Epithelial cell of proximal tubule (primary cell): ENCODE measurements at places on chromosomes 1 and 21. TPM values are rescaled to one million over a fixed set of nuclear protein-coding genes. Genes with fewer than 3 reads are reported as not detected.

Gene CD5L
- total RNA-seq = not detected in 2 replicates

Gene YRDC
- total RNA-seq = 31.4 and 61.1 TPM in 2 replicates

Gene UBE2U
- total RNA-seq = not detected in 2 replicates

GRCh38 chr1:168148916-168149315, 12.2 kb upstream of the GPR161 start:
- no peak for DNase-seq

GRCh38 chr1:24934310-24935195, 4.5 kb upstream of the RUNX3 start:
- DNase-seq = no peak

GRCh38 chr1:40793617-40794016, 10.0 kb downstream of the KCNQ4 start:
- no peak for DNase-seq

- DNase-seq = no peak
Measured at GRCh38 chr1:196976278-196976677, 1.1 kb upstream of the CFHR5 start.

DNA sequence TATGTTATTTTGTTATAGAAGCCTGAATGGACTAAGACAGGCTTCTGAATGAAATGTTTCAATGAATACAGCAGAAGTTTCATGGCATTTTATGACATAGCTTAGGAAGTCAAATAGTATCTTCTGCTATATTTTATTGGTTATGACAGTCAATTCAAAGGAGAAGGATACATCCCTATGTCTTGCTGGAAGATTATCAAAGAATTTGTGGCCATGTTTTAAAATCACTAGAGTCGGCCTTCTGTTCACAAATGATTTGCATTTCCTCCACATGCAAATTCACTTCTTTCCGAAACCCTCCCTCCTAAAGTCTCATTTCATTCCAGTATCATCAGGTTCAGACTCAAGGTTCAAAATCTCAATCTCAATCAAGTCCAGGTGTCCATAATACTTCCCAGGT, 679.2 kb upstream of the ADAMTS5 start:
- DNase-seq = no peak

DNA sequence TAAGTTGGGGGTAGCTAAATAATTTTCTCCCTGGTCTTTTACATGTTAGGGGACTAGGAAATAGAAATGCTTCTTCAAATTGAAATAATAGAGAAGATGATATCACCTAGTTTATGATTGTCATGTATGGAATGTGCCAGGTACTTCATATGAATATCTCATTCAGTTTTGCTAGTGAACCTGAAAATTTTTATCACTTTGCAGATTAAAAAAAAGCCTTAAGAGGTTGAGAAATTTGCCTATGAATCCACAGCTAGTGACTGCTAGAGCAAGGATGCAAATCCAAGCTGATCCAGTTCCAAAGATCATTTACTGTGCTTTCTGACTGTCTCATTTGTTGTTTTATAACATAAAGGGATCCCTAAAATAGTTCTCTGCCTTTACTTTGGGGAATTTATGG, 24.7 kb downstream of the RNF2 start:
- DNase-seq = no peak

DNA sequence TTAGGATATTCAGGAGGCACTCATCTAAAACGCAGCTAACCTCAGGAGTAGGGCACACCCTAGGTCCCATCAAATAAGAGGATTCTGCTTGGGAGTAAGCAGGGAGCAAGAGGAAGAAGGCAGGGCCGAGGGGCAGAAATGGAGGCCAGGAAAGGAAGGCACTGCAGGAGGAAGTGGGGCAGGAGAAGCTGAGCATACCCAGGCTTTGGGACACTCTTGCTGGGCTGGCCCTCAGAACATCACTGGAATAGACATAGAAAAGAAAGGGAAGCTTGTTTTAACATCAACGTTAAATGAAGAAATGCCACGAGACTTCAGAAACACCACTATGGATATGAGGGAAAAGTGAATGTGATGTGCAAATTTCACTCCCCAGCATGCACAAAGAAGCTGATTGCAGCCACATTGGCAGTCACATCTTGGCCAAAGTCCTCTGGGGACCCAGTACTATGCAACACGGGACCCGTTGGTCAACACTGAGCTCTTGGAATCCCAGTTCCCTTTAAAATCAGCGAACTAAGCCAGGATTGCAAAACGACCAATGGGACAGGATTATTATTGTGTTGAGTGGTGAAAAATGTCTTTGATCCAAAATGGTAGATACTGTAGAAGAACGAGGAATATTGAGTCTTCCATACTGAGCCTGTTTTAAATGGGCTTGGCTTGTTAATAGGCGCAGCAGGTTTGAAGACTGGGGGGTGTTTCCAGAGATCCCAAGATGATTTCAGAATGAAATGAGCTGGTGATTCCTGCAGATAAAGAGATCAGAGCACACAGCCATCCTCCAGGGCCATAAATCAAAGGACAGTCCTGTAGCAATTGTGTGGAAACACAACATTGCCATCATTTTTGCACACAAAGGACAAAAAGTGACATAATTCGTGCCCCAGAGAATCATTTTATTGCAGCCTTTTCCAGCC, 152.4 kb downstream of the TOMM20 start:
- DNase-seq = no peak

GRCh38 chr1:82795508-82796149, 994.9 kb downstream of the ADGRL2 start:
- no peak for DNase-seq

GRCh38 chr1:30868833-30869435, 39.6 kb downstream of the SDC3 start:
- DNase-seq = no peak

GRCh38 chr21:42081931-42082381, 10.8 kb downstream of the UMODL1 start:
- DNase-seq = no peak

DNA sequence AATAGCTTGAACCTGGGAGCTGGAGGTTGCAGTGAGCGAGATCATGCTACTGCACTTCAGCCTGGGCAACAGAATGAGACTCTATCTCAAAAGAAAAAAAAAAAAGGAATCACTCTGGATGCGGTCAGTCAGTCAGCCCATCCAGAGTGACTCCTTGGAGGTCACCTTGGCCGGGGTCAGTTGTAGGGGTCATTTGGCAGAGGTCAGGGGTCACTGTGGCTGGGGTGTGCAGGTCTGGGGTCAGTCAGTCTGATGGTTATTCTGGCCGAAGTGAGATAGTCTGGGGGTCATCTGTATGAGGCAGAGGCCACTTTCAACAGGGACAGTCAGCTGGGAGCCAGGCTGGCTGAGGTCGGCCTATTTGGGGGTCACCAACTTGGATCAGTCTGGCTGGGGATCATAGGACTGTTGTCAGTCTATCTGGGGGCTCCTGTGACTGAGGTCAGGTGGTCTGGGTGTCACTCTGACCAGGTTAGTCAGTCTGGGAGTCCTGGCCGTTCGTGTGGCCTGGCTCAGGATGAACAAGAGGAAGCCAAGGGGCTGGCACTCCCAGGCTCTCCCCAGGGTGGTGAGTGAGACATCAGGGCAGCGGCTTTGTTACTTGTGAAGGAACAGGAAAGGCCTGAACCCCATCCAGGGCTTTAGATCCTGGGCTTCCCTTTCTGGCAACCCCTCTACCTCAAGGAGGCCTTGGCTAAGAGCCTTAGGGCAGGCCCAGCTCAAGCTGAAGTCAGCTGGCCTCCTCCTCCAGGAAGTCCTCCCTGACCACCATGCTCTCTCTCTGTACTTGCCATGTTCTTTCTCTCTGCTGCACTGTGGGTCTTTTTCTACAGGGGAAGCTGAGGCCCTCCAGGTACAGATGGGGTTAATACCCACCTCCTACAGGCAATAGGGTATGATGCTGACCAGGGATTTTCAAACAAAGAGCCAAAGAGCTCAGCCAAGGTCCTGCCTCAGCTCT, 15.1 kb downstream of the PTPRU start:
- no peak for DNase-seq
